SHP77 (cell line): ENCODE measurements at places on chromosomes 6 and 20.

GRCh38 chr6:104229057-104229456 lies 630.7 kb downstream of the HACE1 start:
- peak; percentile 47 for DNase-seq

DNA sequence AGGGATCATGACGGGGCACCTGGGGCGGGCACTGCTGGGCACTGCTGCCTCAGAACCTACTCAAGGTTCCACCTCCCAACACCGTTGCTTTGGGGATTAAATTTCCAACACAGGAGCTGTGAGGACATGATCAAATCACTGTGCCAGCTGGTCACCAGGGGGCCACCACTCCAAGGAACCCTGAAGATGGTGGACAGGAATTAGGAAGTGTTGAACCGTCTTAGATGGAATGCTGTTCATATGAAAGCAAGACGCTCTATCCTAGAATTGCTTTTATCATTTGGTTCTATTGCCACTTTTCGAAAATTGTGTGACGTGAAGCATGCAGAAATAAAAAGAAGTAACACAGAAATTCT lies 140.3 kb downstream of the DLL1 start:
- DNase-seq: no peak

- DNase-seq: no peak
Measured at GRCh38 chr6:56890683-56891429, 64.1 kb upstream of the BEND6 start.

DNA sequence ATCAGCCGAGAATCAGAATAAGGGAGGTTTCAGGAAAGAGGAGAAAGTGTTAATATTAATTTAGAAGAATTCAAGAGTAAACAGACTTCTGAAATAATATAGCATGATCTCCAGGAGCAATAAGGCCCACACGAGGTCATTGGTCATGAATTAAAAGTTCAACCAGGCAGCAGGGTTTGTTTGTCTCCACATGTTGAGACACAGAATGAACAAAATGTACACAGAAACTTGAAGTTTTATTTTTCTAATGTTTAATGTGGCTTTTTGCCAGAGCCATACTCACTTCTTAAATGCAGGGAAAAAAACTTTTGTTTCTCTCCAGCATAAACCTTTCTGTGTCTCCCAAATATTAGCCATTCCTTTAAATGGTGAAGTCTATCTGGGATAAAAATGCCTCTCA lies 504.5 kb downstream of the HDGFL1 start:
- DNase-seq: no peak

- no peak for DNase-seq
Measured at GRCh38 chr6:53888931-53889330, 94.1 kb downstream of the LRRC1 start.

- no peak for DNase-seq
Measured at GRCh38 chr20:37262505-37262904, 891 bp upstream of the GHRH start.

DNA sequence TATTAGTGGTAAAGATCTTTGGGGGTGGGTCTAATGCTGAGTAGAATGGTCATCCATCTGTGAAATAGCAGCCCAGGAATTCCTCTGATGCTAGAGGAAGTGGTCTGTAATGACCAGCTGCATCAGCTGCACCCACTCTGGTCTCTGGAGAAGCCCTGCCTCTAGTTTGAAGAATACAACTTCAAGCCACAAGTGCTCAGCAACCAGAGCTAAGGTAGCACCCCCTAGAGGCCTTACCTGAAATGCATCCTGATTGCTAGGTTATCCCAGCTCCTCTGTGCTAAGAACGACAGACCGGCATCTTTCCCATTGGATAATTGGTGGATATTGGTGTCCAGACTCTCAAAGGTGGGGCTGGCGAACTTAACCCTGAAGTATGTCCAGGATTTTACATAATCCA lies 58.2 kb downstream of the DNAH8 start:
- DNase-seq: no peak
